ENCODE measurements at places on chromosomes 16 and 17.
A peak's percentile ranks its signal among the peaks of the same experiment; 100 is the strongest.

DNA sequence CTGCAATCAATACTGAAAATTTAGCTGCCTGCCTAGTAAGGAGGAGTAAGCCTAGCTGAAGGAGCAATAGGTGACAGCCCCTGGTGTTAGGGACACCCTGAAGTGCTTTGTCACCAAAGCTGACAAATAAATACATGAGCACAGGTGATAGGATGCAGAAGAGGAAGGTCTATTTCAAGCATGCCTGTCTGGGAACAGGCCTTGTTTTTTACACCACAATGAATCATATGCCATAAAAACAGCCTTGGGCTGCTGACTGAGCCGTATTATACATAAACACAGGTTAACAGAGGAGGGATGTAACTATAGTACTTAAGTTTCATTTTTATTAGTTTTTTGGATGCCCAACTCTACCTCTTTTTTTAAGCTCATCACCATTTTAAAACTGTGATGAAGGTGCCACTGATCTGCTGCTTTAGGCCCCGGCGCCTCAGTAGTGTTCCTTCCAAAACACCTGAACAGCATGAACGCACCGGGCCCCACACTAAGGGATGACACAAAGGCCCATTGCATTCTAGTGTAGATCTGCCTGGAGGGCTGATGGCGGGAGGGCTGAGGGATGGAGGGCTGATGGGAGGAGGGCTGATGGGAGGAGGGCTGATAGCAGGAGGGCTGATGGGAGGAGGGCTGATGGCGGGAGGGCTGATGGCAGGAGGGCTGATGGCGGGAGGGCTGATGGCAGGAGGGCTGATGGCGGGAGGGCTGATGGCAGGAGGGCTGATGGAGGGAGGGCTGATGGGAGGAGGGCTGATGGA lies 150.3 kb downstream of the AATF start:
- no peak for DNase-seq

- no peak for DNase-seq
Measured at GRCh38 chr16:84069540-84069939, 26.9 kb upstream of the SLC38A8 start.

DNA sequence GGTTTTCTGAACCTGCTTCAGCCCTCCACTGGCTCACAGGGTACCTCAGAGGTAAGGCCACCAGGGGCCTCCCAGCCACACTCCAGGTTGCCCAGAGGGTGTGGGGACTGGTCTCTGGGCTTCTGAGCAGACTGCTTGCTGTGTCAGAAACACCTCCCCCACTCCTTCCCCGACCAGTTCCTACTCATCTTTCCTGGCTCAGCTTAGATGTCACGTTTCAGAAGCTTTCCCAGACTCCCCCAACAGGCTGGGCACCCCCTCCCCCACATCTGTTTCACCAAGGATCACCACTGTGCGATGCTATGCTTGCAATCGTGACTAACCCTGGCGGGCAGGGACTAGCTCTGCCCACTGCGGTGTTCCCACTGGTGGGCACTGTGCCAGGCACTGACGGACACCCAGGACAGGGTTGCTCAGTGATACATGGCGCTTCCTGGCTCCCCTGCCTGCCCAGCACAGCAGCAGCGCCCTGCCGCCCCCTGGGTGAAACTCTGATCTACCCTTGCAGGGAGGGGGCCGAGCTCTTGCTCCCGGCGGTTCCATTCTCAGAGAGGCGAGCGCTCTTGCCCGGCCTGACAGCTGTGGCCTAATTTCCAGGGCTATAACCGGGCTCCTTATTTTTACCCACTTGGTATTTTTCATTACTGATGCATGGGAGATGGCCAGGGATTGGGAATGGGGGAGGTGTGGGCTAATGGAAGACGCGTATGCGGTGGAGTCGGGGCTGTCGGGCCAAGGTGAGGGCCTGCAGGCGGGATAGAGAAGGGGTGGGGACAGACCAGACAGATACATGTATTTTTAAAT lies 29.4 kb upstream of the MTSS2 start:
- no peak for DNase-seq

- no peak for DNase-seq
Measured at GRCh38 chr17:5299383-5299782, 17.3 kb downstream of the RABEP1 start.

DNA sequence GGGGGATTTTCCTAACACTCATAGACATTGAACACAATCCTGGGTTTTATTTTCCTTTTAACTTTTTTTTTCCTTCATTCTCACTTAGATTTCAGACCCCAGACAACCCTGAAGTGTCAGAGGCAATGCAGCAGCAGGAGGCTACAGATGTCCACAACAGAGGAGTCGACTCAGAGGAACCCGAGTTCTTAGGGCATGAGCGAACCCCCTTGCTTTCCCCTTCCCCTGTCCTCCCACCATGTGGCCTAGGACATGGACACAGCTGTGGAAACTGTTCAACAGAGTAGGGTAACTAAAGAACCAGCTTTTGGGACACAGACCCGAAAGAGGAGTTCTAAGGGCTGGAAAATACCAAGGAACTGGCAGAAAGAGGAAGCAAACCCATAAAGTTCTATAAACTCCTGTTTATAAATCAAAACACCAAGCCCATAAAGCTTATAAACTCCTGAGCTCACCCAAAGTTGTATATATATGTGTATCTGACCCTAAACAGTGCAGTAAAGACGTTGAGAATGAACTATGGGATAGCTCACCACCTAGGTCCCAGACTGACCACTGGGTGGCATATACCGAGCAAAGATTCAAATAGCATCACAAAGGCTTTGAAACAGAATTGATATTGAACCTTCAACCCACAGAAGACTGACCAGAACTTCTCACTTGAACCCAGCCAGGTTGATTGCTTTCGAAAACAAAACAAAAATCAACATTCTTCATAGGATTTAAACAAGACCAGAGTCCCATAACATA lies 33.9 kb downstream of the CMTM4 start:
- no peak for DNase-seq

DNA sequence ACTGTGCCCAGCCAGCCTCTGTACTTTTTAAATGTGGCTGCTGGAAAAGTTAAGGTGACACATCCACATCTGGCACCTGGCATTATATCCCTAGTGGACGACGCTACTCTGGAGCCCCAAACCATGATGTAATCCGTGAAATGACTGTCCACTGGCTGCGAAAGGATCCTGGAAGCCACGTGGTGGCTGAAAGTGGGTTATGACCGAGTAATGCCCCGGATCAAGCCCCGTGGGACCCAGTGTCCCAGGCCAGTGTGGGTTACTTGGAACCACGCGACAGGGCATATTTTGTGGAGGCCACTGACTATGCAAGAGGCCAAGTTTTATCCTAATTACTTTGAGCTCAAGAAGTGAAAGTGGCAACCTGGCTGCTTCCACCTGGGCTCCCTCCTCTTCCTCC lies 79.6 kb downstream of the PGS1 start:
- DNase-seq, result no peak

DNA sequence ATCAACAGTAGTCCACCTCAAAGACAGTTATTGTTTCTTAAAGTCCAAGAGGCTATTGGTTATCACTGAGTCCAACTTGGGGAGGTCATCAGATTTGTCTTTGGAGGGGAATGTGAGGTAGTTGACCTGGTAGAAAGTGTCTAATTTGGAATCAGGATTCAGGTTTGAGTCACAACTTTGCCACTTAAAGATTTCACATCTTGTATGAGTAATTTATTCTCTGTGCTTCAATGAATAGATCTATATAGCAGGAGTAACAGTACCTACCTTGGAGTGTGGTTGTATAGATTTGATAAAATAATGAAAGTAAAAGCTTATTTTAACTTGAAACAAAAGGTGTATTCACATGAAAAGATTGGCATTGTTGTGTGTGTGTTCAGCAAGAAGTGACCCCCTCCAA lies 119.3 kb upstream of the TBX2 start:
- no peak for DNase-seq

DNA sequence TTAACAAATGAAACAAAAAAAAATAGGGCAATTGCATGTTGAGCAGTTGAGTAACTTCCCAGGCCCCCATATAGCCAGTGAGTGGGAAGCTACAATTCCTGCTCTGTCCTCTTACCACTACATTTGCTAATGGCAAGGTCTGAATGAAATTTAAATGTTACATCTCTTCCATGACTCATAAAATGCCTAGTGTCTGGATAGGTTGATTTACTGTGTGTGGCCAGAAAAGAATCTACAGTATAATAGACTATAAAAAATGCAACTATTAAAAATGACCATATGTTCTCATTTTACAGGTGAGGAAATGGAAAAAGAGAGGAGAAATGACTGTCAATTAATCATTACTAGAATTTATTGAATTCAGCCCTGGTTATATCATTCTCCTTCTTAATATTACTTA lies 1199.3 kb downstream of the CDH11 start:
- no peak for DNase-seq

GRCh38 chr16:13098536-13098935 lies 197.1 kb downstream of the SHISA9 start:
- DNase-seq, result no peak

DNA sequence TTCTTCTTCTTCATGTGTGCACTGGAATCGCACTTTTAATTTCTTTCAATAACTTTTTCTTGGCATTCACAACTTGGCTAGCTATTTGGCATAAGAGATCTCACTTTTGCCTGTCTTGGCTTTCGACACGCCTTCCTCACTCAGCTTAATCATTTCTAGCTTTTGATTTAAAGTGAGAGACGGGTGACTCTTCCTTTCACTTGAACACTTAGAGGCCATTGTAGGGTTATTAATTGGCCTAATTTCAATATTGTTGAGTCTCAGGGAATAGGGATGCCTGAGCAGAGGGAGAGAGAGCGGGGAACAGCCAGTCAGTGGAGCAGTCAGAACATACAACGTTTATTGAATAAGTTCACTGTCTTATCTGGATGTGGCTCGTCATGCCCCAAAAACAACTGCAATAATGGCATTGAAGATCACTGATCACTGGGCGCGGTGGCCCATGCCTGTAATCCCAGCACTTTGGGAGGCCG lies 200.3 kb downstream of the SEC14L1 start:
- no peak for DNase-seq

DNA sequence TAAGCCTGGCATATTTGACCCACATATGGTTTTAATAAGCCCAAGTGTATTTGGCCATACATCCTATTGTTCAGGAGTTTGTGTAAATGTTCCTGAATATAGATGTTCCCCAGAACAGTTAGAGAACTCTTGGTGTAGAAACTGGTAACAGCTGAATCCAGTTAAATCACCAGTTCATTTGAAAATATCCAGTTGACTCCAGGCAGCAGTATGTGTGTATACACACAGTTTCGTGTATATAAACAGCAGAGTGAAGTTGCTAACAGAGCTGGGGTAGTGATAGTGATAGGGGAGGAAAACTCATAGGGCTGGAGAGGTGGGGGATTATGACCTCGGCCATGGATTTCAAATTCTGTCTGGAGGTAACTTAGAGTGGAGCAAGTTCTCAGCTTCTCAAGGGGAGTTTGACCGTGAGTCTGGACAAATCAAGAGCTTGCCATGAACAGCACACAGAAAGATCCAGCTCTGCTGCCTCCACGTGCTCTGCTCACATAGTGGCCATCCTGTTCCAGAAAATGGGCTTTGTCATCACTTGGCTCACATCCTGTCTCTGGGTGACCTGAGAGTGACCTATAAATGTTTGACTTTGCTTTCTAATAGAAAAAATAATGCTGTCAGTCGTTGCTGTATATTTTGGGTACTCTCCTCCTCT lies 30.6 kb upstream of the MMD start:
- no peak for DNase-seq

DNA sequence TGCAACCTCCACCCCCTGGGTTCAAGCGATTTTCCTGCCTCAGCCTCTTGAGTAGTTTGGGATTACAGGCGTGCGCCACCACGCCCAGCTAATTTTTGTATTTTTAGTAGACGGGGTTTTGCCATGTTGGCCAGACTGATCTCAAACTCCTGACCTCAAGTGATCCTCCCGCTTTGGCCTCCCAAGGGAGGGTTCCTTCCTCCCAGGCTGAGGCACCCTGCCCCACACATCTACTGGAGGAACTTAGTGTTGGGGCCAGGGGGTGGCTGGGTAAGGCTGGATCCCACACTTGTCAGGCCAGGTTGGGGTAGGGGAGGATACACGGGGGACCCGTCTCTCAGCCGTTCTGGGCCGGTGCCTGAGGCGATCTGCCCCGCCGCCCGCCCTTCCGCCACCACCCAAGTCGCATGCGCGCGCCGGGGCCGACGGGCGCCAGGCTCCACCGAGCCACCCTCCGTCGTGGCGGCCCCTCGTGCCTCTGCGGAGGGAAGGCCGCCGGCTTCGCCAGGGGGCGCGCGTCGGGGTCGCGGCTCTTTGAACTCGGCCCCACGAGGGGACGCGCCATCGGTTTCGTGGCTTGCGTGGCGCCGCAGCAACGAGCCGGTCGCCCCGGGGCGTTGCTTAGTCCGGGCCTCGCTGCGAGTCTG lies 15.9 kb downstream of the GRB7 start:
- peak; percentile 57 for DNase-seq

DNA sequence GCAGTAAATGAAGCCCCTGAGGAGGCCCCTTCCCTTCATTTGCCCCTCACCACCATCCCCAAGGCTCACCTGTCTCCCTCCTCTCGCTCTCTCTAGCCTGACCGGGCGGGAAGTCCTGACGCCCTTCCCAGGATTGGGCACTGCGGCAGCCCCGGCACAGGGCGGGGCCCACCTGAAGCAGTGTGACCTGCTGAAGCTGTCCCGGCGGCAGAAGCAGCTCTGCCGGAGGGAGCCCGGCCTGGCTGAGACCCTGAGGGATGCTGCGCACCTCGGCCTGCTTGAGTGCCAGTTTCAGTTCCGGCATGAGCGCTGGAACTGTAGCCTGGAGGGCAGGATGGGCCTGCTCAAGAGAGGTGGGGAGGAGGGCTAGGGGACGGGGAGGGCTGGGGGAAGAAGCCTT lies 21.0 kb downstream of the WNT9B start:
- DNase-seq, result no peak

- no peak for DNase-seq
Measured at GRCh38 chr17:40491486-40491885, 9.9 kb downstream of the TNS4 start.

- DNase-seq, result no peak
Measured at GRCh38 chr17:78684026-78684425, 98.0 kb downstream of the CYTH1 start.

DNA sequence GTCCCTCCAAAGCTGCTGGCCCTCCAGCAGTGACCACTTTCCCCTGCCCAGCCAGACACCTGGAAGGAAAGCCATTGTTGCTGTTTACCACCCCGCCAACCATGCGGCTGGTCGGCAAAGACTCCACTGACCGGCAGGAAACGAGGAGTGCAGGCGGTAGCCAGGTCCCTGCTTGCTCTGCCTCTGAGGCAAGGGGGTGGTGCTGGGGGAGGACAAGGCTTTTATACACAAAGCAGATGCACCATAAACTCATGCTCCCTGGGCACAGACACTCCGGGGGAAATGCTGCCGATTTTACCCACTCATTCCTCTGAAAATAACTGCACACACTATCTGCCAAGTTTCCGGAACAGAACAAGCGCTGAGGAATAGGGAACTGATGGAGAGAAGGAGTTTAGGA lies 62.8 kb upstream of the GRIN2A start:
- no peak for DNase-seq

Data from COR-L47 (cell line).